Fibroblast of skin of left quadriceps (primary cell): ENCODE measurements at places on chromosomes 2 and 18.

DNA sequence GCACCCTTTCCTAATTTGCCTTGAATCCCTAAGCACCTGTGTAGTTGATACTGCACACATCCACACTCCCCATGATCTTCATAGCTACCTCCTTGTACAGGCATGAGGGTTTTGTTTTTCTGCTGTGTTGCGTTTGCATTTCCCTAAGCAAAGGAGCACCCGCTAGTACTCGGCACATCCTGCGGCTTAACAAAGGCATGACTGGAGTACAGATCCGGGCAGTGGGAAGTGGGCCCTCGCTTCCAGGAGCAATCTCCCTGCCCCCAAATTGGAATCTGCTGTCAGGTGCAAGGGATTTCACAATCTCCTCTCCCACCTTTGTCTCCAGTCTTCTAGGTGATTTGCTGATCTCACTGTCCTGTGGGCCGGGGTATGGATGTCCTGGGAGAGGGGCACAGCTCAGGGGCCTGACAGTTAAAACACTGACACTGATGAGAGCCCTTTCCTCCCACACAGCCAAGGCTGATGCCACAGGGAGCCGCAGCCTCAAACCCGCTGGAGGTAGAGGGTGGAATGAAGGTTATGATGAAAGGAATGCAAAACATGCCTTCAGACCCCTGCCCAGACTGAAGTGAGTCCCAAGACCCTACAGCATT, 98.7 kb upstream of the THOC1 start:
- no peak for DNase-seq

DNA sequence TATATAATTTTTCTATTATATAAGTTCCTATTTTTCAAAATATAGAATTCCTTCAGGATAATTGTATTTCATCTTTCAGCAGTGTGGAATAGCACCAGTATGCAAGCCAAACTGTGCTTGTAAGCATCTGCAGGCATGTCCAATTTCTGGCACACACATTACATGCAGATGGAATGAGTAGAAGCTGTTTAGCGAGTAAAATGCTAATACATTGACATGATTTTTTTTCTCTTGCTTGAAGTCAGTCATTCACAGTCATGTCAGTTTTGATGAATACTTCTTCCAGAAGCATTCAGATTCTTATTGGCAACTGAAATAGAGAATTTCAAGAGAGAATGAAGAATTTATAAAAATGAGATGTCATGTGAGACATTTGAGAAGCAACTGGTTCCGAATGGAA, 109.4 kb downstream of the CERS6 start:
- no peak for DNase-seq

DNA sequence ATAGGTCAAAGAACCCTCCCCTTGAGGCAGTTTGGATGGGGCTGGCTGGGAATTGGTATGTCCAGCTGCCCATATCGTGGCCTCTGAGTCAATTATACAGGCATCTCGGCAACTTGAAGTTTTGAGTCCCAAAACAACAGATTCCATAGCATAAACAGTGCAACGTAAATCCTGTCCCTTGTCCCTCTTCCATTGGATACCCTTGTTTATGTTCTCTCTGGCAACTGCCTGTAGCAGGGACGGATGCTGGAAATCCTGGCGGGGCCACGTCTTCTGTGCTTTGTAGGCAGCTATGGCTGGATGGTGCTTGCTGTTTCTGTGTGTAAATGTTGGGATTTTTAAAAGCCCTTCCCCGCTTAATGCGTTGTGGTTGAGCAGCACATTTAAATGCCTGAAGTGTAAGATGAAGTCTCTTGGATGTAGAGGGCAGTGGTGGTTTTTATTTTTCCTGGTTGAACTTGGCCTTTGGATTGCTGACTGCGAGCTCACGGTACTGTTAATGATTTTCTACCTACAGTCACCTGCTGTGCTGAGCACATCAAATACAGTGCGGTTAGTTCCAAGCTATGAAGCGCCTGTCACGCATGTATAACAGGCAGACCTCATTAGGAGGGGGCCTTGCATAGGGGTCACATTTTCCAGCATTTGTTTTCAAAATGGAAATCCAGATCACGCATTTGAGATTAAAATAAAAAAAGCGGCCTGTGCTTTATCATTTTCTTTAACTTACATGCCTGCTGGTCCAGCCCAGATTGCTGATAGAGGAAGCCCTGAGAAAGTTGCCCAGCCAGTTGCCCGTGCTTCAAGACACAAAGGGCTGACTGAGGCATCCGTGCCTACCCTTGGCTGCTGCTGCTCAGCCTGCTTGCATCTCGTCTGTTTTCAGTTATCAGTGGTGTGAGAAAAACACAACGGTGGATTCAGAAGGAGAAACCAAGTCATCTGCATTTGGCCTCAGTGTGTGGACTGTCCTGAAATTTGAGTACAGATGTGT, 84.7 kb downstream of the NEDD4L start:
- DNase-seq: no peak

- no peak for DNase-seq
Observed at GRCh38 chr18:8029731-8030130, 462.6 kb downstream of the PTPRM start.

- no peak for DNase-seq
Observed at GRCh38 chr2:195312662-195313061, 344.4 kb upstream of the SLC39A10 start.

GRCh38 chr2:6730649-6731532, 134.8 kb downstream of the CMPK2 start:
- no peak for DNase-seq
